ENCODE measurements at places on chromosomes 4 and X.

- DNase-seq = no peak
Measured at GRCh38 chr4:5399124-5399523, 309.2 kb downstream of the EVC2 start.

DNA sequence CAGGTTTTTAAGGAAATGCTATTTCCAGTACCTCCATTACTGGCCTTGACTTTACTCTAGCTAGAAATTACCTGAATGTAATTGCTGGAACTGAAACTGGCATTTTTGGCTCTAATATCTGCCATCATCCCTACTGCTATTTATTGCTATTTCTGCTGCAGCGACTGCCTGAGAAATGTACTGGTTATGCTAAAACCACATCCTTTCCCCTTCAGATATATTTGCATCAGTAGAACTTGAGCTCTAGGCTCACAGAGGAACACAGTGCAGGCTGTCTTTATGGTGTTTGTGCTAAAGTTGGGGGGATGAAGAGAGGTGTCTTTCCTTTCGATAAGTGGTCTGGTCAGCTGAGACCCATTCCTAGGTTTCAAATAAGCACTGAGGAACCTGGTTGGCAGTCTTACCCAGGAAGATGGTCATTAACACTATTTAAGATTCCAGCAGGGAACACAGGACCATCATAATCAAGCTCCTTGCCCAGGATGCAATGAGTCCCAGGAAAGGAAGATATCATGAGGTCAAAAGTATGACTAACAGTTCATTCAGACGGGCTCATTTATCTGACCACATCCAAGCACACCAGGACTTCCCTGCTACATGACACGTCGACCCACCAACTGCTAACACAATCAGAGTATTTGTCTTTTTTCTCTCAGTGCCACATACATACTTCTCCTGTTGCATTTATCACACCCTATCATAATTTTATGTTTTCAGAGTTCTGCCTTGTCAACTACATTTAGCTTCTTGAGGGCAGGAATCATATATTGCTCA is 137.4 kb downstream of the GABRA3 start:
- peak; percentile 17 for DNase-seq

DNA sequence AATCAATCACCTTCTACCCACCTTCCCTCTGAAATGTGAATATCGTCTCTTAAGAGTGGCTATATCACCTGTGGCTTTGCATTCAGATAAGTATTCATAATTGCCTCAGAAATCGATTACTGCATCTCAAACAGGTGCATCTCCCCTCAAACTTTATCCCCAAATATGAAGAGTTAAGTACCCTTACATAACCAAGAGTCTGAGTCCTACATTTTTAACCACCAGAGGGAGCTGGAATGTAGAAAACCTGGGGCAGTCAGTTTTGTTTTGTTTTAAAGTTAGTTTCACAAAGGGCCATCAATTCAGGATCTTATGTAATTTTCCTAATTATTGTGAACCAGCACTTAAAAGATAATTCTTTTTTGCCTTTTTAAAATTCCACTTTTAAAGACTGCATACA is 5.7 kb downstream of the TCEANC start:
- DNase-seq = peak; percentile 40

DNA sequence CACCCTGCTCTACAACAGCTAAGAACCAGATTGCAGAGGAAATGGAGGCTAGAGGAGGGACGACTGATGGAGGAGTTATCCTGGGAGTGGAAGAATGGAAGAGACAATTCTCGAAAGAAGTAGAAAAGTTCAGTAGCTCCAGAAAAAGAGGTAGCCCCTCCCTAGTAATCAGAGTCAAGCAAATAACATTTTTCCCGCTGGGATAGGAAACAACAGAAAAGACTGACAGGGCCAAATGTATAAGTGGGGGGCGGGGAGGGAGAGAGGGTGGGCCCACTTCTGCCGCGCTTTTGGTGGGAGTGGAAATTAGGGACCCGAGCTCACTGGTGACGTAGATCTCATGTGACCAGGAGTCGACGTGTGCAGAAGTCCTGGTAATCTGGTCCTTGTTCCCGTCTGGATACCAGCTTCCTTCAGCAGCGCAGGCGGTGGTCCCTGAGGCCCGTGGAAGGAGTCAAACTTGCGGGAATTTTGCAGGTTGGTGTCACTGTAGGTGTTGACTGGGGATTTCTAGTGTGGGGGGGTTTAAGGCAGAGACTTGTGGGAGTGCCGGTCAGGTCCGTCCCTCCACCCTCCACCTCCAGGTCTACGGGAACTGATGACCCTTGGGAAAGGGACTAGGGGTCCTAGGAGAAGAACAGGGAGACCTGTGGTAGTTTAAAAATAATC is at the start of gene TCEAL9:
TCEAL9 (plus strand) TSS at position 377 of the 669 bp plus-strand sequence. CDS start 1,179 bp downstream, outside the sequence.
- peak; percentile 39 for DNase-seq

GRCh38 chr4:113977526-113977855 is 2.0 kb downstream of the ARSJ start:
- DNase-seq = no peak

DNA sequence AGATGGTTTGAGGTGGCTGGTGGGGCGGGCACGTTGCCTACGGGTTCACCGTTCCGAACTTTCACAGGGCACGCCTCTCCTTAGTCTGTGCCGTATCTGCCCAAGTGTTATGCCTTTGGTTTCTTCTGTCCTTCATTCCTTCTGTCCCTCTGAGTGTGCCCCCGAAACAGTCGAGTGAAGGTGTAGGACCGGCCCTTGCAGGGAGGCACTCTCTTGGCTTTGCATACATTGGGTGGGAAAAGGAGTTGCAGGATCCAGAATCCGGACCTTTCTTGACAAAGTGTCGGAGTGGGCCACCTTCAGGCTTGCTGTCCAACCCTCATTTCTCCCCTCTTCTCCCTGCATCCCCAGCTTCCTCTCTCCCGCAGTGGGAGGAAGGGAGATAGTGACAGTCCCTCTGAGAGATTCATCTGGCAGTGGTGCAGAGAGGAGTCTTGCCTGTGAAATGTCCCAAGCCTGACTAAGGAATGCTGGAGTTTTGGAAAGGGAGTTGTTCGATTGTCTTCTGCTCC is 569 bp downstream of the ARFIP1 start:
- no peak for DNase-seq

DNA sequence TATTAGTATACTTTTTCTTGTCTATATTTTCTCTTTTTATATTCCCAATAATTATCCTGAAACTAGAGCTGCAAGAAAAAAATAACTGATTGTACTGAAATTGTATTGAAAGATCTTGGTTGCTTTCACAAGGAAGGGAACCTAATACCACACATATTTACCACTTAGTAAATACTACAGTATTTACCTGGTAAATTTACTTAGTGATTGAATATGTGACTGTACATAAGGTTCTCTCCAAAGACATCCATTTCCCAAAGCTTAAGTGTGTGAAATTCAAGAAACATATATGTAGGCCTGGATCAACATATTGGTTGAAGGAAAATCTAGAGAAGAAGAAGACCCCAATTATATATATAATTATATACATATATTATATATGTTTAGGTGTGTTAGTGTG is 1272.7 kb downstream of the C4orf33 start:
- no peak for DNase-seq

GRCh38 chr4:74056858-74057562 is 18.5 kb upstream of the CXCL3 start:
- DNase-seq = no peak

DNA sequence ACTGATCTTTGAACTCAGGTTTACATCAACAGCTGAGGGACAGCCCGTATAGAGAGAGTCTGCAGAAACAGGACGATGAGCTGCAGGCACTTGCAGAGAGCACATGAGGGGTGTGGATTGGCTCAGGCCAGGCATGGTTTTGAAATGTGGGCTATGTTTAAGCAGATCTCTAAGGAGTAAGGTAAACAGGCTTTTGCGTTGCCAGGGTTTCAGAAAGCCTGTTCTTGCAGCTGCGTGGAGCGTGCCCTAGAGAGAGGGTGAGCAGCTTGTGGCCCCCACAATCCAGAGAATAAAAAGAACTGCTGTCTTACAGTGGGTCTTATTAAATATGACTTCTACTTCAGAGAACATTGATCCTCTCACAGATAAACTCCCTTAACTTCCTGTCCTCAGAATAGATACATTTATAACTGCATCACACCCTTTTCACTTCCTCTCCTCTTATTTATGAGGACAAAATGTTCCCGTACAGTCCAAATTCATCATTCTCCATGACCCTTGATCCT is 64.1 kb downstream of the TMA16 start:
- no peak for DNase-seq

DNA sequence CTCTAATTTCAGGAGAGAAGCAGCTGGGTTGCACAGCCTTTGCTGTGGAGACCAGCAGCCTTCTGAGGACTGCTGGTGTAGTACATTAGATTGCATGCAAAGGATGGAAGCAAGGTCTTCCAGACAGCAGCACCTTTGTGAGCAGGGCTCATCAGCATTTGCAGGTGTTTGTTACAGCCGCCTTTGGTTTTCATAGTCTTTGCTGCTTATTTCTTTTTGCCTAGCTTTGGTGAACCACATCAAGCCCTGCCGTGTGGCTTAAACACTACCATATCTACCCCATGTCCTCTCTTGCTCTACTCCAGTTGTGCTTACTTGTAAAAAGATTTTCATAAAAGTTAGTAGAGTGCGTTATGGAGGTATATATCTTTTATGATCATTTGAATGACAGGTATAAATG is 57.5 kb downstream of the MTM1 start:
- DNase-seq = peak; percentile 81

DNA sequence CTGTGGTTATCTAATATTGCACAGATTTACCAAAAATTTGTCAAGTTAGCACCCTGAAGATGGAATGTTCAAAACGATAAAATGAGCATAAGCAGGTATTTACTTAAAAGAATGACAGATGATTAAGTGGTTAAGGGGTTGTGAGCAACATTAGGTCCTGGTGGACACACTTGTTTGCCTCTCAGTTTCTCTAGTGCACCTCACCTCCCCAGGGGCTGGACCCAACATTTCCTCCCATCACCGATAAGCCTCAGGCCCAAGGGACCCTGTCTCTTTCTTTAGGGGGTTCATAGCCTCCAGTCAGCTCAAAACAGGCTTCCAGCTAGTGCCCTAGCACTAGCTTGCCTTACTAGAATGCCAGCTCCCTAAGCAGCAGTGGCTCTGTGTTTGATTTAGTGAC is 88.0 kb downstream of the ATP11C start:
- DNase-seq = no peak

DNA sequence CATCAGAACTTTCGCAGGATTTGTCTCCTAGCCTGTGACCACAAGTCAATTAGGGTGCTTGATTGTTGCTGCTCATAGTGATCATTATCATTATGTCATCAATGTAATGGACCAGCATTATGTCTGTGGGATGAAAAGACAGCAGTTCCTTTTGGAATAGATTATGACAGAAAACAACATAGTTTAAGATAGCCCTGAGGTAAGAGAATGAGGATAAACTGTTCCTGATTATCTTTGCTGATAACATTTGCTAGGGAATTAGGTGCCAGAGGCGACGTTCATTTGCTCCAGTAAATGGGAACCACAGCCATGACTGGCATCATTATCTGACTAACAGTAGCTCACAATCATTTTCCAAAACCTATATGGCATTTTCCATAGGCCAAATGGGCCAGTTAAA is 12.7 kb upstream of the THOC2 start:
- DNase-seq = no peak

DNA sequence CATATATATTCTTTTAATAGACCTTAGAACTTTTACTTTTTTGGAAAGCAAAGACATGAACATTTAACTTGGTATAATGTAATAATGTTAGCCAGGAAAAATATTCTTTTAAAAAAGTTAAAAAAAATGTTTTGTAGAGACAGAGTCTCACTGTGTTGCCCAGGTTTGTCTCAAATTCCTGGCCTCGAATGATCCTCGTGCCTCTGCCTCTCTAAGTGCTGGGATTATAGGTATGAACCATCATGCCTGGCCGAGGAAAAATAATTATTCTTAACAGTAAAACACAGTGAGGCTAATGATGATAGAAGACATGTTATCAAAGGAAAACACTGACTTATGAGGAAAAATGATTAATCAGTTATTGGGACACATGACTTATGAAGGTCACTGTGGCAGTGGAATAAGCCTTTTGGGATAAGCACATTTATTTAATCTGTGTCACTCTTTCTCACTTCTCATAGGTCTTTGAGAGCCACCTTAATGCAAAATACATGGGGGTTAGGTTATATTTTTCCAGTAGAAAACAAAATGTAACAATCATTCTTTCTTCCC is 6.0 kb upstream of the BMP2K start:
- DNase-seq = no peak
